ENCODE measurements at places on chromosomes 13 and 19.

GRCh38 chr13:93843082-93843481 lies 616.5 kb downstream of the GPC6 start:
- DNase-seq: no peak

DNA sequence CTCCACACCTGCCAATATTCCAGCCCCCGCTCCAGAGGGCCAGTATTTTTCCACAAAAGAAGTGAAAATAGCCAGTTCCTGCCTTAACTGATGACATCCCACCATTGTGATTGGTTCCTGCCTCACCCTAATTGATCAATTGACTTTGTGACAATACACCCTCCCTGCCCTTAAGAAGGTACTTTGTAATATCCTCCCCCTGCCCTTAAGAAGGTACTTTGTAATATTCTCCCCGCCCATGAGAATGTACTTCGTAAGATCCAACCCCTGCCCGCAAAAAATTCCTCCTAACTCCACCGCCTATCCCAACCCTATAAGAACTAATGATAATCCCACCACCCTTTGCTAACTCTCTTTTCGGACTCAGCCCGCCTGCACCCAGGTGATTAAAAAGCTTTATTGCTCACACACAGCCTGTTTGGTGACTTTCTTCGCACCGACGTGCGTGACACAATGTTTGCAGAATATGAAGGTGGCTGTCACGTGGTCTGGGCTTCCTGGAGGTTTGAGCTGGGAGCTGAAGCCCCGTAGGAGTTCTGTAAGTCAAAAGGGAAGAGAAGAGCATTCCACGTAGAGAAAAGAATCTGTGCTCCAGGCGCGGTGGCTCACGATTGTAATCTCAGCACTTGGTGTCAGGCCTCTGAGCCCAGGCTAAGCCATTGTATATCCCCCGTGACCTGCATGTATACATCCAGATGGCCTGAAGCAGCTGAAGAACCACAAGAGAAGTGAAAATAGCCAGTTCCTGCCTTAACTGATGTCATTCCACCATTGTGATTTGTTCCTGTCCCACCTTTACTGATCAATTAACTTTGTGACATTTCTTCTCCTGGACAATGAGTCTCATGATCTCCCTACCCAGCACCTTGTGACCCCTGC lies 6.2 kb upstream of the FUT3 start:
- DNase-seq: no peak

DNA sequence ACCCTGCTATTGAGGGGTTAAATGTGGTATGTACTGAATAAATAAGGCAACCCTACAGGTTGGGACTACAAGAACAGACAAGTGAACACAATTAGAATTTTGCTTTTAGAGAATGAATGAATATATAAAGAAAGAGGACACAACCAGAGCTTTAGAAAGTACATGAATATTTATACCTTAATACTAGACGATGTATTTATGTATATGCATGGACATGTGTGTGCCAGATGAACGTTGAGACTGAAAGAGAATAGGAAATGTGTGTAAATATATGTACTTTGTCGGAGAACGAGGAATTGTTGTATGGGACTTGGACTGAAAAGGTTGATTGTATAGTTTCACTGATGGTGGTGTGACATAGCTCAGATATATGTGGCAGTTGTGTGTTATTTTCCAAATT lies 9.3 kb upstream of the COG6 start:
- no peak for DNase-seq

DNA sequence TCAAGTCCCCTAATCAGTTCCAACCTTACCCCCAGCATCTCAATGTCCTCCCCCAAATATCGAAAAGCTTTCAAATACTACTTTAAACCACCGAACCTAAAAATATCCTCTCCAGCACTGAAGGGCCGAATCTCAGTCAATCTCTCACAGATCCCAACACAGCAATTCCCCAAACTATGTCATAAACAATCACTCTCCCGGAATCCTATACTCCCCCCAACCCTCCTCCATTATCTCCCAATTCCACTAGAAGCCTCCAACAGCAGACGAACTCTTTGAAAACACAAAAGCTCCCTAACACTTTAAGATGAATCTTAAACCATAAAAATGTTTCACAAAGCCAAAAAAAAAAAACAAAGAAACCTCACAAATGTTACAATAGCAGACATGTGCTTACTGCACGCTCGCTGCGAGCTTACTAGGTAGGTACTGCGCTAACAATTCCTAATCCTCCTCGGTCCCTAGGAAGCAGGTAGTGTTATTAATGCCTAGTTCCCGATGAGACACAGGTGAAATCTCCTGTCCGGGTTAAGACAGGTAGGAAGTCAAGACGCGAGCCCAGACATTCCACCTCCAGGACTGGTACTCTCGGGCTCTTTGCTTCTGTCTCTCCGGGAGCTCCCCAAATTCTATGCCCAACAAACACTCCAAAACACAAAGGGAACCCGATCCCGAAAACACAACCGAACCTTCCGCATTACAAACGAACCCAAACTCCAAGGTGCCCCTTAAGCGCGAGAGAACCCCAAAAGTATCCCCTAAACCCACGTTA lies 14.2 kb downstream of the FBXO46 start:
- peak; percentile 38 for DNase-seq

GRCh38 chr19:49297403-49297802 lies 27.6 kb downstream of the SLC6A16 start:
- no peak for DNase-seq

Data from Ammon's horn (tissue), 1 donor.